ENCODE measurements at places on chromosomes 1 and 21.

- DNase-seq: no peak
These were observed 19.0 kb downstream of the ESPN start for GRCh38 chr1:6443339-6444115.

- DNase-seq: no peak
These were observed 27.5 kb upstream of the NCAM2 start for GRCh38 chr21:20970691-20971090.

DNA sequence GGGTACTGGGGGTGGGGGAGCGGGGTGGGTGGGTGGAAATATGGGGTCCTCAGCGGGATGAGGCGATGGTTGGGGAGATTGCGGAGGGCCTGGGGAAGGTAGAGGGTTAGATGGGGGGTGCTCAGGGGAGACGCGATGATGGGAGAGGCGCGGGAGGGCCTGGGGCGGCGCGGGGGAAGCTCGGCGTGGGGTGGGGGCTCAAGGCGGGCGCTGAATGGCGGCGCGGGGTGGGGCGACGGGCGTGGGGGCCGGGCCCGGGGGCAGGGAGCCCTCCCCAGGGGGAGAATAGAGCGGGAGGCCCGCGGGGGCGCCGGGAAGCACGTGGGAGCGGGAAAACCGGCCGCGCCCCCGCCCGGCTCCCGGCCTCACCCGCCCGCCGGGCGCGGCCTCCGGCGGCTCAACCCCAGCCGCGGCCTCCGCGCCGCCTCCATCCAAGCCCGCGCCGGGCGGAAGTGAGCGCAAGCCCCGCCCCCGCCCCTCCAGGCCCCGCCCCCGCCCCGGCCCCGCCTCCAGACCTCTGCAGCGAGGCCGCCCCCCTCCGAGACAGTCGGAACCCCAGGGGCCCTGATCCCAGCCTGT is at the start of gene FAAP20:
TSS of gene FAAP20 (minus strand) at position 454 of the 579 bp plus-strand sequence. CDS start at position 431, 23 bp downstream.
- no peak for DNase-seq

- DNase-seq: no peak
These were observed 630 bp upstream of the LHX9 start for GRCh38 chr1:197916500-197916983.

GRCh38 chr1:231729544-231729943 is 103.0 kb downstream of the DISC1 start:
- no peak for DNase-seq

DNA sequence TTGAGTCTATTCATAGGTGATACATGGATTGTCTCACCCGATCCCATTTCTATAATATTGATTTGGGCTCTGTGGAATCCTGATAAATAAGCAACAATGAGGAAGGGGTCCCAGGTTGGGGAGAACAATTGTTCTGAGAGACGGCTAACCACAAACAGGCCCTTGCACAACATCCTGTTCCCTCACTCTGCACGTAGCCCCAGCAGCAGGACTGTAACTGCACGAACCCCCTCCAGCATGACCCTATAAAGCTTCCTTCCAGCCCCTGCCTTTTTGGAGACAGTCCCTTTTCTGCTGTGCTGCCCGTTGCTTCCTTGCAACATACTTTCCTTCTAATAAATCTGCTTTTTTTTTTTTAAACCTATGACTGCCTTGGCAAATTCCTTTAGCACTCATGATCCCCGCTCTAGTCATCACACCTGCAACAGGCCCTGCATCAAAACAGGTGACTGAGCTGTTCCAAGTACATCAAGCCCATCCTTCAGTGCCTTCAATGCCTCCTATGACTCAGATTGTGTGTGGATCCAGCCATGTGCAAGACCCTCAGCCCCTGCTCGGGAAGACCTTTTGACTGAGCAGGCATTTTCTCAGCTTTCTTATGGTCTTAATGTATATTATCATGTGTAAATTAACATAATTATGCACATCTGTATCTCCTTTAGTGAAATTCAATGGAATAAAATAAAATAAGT is 63.7 kb upstream of the B3GALNT2 start:
- DNase-seq: no peak

GRCh38 chr21:31255036-31255435 is 89.0 kb downstream of the TIAM1 start:
- no peak for DNase-seq

DNA sequence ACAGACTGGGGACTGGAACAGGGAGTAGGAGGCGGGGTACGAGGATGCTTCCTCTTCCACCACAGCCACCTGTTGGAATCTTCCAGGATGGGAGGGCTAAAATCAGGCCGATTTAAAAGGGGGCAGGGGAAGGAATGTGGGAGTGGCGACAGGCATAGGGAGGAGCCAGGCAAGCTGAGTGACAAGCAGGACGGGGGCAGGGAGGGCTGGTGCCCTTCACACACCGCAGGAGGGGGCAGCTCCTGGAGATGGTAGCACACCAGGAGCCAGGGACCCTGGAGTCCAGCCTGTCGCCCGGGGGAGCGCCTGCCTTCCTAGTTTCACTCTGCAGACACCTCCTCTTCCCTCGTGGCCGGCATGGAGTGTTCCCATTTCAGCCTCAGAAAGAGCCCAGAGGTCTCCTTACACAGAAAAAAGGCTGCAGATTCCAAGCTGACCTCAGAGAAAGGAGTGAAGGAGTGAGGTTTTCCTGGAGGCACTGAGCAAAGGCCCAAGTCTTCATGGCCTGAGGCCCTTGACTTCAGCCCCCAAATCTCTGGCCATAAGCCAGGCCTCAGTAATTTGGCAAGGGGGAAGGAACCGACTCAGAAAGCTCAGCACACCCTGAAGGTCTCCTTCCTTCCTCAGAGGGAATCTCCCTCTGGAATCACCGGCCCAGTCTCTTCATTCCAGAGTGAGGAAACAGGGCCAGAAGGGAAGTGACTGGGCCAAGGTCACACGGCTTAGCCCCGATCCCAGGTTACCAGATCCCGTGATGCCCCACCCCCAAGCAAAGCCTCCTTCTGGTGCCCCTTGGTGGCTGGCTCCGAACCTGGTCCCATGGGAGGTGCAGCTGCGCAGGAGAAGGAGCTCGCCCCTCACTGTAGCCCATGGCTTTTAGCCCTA is 8.1 kb downstream of the BLACAT1 start:
- DNase-seq: no peak

- no peak for DNase-seq
These were observed 46.8 kb downstream of the PTPRU start for GRCh38 chr1:29282924-29283803.

DNA sequence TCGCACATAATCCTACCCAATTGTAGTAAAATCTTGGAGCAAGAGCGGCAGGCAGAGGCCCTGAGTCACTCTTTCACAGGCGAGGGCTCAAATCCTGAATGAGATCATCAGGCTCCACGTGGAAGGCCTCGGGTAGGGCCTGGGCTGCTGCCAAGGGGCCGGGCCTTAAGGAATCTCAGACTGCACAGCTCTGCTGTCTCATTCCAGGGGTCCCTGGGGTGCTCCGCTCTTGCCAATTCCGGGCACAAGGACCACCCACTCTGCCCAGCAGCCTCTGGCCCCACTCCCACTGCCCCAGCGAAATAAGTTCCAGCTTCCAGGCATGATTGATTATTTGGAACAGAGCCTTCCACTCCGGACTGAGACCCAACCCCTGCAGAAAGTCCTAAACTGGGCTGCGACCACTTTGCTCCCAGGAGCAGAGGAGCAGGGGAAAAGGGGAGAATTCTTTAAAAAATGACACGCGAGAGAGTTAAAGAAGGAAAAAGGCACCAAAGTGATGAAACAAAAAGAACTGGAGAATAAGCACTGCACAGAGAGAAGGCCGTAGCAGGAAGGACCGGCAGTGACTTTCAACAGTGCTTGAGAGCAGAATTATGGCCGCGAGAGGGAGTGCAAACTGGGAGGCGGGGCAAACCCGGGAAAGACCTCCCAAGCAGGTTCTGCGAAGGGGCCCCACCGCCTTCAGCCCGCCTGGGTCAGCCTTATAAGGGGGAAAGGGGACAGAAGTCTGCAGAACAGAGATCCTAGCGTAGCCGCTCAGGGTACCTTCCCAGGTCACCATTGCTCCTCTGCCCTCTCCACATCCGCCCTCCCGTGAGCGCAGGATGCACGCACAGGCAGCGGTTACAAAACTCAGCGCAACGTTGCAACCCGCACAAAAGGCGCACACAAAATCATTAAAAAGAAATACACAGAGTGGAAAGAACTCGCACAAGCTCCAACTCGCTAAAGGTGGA is 2.0 kb downstream of the ADAMTS1 start:
- DNase-seq: no peak

DNA sequence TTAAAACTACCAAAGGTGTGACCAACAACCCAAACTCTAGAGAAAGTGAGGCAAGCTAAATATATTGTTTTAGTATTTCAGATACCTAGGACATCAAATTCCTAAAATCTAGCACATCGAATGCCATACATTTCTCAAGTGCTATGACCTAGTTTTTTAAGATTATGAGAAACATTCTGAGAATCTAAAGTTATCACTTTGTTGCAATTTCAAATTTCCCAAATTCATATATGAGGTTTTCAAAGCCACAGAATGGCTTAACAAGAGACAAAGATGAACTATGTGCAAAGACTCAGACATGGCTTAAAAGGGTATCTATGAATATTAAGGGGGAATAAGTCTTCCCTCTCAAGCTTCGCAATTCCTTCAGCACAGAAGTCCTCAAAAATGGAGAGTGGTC is 6.8 kb downstream of the SCYL3 start:
- DNase-seq: no peak

- no peak for DNase-seq
These were observed 10.1 kb upstream of the ABCA4 start for GRCh38 chr1:94130851-94131595.

GRCh38 chr1:9833632-9834031 is 9.9 kb upstream of the CLSTN1 start:
- no peak for DNase-seq

DNA sequence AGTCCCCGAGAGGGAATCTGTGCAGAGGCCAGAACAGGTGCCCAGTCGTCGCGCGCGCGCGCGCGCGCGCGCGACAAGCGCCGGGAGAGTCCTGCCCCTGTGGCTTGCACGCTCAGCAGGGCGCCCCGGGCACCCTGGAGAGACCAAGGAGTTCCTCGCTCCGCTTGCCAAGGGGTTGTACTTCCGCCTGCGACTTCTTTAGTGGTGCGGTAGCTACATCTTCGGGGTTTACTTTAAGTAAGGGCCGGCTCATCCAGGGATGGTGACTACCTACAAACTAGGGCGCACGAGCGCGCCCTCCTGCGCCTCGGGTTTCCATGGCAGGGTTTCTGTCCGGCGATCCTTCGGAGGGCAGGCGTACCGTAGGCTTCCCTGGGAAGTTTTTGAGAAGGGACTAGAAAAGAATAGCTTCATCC is 1.4 kb downstream of the LHX4 start:
- DNase-seq: no peak

- DNase-seq: no peak
These were observed 7.2 kb upstream of the TRAF3IP3 start for GRCh38 chr1:209748620-209749019.

- DNase-seq: no peak
These were observed 593.4 kb upstream of the ZP4 start for GRCh38 chr1:238484121-238484520.

DNA sequence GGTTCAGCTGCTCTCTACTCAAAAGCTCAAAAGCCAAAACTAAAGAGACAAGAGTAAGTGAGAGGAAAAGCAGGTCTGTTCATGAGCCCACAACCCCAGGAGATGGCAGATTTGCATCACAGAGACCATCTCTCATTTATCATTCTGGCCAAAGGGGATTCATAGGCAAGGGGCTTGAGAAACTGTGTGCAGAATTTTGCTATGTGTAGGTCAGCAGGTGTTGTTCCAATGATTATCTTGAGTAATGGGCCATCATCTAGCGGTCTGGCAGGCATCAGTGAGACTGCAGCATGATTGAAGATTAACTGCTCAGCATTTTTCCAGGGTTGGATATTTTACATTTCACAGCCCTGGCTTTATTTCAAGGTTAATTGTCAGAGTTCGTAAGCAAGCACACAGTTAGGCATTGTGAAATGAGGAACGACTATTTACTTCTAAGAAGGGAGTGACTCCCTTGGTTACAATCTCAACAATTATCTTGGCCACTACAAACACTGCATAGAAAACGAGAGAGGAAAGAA is 1204.6 kb upstream of the TMPRSS15 start:
- DNase-seq: no peak

DNA sequence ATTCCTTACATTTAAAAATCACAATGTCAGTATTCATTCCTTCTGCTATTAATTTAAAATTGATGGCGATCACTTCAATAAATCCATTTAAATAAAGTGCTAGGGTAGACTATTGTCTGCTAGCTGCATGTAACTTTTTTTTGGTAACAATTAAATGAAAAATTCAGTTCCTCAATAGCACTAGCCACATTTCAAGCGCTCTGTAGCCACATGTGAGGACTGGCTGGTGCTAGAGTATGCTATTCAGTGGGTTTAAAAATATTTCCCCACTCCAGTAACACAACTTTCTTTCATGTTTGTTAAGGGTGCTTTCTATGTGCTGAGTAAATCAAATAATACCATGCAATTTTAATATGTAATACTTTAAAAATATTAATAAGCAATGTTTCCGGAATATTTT is 108.2 kb downstream of the LTN1 start:
- DNase-seq: peak; percentile 9

- DNase-seq: no peak
These were observed 81.3 kb downstream of the CDC14A start for GRCh38 chr1:100433563-100433962.

DNA sequence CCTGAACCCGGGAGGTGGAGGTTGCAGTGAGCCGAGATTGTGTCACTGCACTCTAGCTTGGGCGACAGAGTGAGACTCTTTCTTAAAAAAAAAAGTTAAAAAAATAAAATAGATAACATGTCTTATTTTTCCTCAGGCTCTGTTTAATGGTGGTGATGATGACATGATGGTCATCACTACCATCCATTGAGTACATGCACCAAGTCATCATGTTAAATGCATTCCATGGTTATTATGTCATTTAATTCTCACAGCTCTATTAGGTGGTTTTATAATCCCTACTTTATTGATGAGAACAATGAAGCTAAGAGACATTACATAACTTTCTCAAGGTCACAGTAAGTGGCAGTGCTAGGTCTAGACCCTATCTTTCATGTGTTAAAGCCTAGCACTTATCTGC is 34.4 kb upstream of the MAB21L3 start:
- DNase-seq: no peak

DNA sequence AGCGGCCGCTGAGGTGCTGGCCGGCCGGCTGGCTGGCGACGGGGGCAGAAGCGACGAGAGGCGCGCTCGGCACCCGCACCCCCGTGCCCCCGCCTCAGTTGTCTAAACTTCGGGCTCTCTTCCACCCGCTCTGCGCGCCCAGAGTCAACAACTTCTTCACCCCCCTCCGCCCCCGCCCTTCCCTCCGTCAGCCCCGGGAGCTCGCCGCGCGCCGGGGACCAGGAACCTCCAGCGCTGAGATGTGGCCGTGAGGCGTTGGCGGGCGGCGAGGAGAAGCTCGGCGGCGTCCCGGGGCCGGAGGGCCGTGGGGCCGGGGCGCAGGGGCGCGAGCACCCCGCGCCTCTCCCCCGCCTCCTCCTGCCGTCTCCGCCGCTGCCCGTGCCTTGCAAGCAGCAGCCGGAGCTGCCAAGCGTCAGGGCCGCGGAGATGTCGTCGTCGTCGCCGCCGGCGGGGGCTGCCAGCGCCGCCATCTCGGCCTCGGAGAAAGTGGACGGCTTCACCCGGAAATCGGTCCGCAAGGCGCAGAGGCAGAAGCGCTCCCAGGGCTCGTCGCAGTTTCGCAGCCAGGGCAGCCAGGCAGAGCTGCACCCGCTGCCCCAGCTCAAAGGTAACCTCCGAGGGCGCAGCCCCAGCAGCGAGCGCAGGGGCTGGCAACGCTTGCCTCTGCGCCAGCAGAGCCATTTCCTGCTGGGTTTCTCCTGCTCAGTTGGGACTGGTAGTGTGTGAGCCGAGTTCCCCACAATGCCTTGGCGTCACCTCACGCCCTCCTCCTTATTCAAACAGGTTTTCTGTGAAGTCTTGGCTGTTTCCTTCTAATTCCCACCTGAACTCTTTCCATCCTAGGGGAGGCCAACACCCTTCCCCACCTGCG is 710 bp downstream of the PPP2R5A start:
- peak; percentile 69 for DNase-seq

- DNase-seq: no peak
These were observed 182.1 kb upstream of the DMRTA2 start for GRCh38 chr1:50605186-50605875.
